AG04450 (cell line): ENCODE measurements at places on chromosomes 12 and 14.
A peak's percentile ranks its signal among the peaks of the same experiment; 100 is the strongest.

DNA sequence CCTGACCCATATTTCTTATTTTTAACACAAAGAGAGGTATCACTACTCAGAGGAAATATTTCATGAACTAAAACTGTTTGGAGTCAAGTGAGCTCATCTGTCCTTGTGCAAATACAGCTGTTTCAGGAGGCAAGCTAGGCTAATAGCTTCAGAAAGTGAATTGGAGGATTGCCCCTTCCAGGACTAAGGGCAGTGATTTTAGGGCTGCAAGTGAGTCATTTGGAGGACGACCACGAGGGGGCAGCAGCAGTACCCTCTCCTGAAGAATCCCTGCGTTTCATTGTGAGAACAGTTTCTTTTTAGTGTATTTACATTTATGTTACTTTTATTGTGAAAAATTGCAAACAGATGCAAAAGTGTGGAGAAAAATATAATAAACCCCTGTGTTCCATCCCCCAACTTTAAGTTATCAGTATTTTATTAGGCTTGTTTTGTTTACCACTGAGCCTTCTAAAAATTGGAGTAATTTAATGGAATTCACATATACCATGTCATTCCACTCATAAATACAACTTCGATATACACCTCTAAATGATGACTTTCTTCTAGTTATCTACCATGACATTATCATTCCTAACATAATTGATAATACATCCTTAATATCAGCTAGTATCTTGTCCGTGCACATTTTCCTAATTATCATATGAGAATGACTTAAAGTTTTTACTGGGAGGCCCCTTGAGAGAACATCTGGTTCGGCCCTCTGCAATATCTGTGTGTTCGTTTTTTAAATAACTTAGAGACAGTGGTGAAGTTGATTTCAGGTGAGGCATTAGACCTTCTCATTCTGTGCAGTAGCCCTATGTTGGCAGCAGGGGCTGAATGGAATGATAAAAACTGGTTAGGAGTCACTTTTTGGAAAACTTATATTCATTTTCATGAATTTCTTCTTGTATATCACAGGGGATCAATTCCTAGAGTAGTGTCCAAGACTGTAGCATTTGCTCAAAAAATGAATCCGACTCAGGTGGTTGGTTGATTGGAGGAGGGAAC, 13.7 kb downstream of the FOXJ2 start:
- DNase-seq, result peak; percentile 82

GRCh38 chr14:74018174-74018585, 908 bp downstream of the ENTPD5 start:
- no peak for DNase-seq

DNA sequence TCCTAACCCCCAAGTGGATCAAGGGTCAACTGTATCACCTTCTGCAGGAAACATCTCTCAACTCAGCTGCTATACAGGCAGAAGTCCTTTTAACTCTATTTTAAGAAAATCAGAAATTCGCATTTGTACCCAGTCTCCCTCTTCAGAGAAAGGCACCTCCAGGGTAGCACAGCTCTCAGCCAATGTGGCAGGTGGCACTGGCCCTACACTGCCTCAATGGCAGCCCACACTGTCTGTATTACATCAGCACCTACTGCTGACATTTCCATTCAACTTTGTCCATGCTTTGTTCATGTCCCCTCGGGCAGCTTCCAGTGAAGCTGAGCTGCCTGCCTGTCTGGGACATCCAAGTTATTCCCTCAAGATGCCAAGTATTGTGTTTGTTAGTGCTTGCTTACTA, 8.8 kb downstream of the SPTSSA start:
- no peak for DNase-seq

DNA sequence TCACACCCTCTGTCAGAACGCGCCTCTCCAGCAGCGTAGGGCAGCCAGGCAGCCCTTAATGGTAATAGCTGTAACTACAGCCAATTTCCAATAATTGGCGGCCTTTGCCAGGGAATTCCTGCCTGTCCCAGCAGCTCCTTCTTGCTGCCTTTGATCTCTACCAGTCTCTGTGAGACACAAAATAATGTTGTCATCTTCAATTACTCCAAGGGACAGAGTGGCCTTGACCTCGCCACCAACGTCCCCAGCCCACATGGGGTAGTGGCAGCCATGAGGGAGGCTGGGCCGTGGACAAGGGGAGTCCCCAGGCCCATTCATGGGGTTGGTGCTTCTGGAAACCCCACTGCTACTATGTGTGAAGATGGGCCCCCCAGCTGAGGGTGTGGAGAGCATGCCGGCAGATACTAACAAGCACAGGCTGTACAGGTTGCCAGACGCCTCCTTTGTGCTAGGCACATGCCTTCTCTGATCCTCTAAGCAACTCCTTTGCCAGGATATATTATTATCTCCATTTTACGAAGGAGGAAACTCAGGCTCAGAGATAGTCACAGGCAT, 17.4 kb upstream of the CLMN start:
- DNase-seq, result no peak

- DNase-seq, result no peak
Measured at GRCh38 chr14:104134061-104134965, 4.1 kb upstream of the KIF26A start.

- no peak for DNase-seq
Measured at GRCh38 chr12:15497671-15498292, 175.5 kb downstream of the PTPRO start.

DNA sequence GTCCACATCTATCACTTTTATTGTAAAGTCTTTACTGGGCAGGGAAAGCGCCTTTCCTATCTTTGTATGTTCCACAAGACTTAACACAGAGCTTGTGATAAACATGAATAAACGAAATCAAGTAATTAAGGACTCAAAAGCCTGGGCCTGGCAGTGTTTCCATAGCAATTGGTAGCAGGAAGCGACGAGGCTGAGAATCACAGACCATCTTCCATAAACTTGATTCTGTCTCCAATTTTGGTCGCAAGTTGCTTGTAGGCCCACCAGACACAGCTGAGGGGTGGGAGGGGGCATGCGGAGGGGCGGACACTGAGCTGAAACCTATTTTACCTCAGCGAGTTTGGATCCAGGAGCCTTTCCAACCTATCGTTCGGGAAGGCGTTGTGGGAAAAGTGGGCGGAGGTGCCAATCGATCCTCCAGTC, 302 bp downstream of the CCDC38 start:
- no peak for DNase-seq

- no peak for DNase-seq
Measured at GRCh38 chr14:105053996-105054395, 11.2 kb downstream of the GPR132 start.

- no peak for DNase-seq
Measured at GRCh38 chr14:104897330-104898194, 27.1 kb upstream of the PLD4 start.

GRCh38 chr12:102407776-102408486, 72.4 kb downstream of the IGF1 start:
- no peak for DNase-seq

DNA sequence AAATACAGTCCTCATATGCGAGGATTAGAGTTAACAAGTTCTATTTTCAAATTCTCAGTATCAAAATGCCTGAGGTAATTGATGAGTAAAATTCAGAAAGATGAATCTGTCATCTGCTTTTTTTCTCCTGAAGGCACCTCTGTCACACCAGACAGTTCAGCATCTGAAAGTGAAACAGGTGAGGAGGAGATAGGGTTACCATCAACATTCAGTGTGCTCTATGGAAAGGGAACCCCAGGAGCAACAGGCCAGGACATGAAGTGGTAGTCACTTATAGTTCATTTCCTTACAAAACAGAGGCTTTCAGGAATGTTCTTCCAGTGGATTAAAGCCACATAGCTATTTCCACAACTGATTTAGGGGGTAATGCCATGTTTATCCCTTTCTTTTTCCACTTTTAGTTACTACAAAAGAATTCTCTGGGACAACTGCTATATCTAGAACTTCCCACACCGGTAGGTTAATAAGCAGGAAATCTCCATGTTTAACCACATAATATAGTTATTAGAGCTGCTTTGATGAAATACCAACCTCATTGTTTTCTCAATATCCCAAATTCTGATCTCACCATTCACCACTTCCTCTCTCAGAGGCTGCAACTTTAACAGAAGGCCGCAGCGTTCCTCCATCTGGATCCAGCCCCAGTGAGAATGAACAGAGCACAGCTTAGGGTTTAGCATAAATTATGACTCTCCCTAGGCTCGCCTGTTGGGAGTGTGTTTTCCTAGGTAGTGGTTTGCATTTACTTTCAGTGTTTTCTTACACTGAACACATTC, 177.0 kb upstream of the CNTN1 start:
- no peak for DNase-seq

GRCh38 chr12:132151766-132152410, 7.6 kb downstream of the NOC4L start:
- DNase-seq, result no peak

- no peak for DNase-seq
Measured at GRCh38 chr14:59371771-59372170, 93.4 kb downstream of the GPR135 start.

DNA sequence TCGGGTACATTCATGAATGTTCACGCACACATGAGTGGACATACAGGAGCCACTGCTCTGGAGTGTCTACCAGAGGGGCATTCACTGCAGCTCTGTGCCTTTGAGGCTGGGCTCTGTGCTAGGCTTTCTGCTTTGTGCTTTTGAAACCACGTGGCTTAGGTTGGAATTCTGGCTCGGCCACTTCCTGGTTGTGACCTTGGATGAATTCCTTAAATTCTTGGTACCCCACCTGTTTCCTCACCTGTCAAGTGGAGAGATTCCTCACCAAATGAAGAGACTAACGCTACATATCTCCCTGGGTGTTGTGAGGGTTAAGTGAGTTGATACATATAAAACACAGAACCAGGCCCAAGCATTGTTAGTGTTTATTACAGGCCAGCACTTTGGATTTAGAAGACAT, 842.8 kb downstream of the VRK1 start:
- no peak for DNase-seq

- no peak for DNase-seq
Measured at GRCh38 chr12:1913377-1914113, 4.9 kb downstream of the CACNA2D4 start.

DNA sequence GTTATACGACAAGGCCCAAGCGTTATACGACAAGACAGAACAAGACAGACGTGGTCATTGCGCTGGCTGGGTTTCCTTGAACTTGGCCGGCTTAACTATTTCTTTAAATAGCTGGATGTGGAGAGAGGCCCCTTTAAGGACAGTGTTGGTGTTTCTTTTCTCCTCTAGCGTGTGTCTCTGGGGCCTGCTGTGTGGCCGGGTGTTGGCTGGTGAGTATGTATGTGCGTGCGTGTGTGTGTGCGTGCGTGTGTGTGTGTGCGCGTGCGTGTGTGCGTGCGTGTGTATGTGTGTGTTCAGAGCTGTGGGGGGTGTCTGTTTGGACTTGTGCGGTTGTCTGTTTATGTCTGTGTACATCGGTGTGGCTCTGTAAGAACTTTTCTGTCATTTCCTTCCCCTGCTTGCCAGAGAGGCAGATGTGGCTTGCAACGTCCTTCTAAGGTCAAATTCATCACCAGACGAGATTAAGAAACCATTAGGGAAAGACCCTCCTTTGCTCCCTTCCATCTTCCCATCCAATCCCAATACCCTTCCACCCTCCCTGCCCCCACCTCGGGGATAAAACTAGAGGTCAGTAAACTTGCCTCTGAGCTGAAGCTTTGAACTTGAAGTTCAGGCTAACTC, 78.6 kb upstream of the TBX3 start:
- DNase-seq, result peak; percentile 76

GRCh38 chr14:92922883-92923743, at the start of gene CHGA:
Gene CHGA, plus strand, starts transcription at chr14:92923150. Its CDS starts 210 bp downstream, at chr14:92923360.
- no peak for DNase-seq

DNA sequence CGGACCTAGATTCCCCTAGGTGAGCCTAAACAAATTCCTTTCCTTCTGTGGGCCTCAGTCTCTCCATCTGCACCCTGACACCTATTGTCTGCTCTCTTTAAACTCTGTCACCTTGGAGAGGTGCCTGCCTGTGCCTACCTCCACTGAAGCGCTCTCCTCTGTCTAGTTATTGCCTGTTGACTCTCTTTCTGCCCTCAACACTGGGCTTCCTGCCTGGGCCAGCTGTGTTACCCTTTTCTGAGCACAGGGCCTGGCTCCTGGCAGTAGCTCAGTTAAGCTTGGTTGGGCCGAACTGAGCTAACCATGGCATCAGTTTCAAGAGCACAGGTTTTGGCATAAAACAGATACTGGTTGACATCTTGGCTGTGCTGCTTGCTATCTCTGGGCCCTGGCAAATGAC, 43.5 kb downstream of the PRMT8 start:
- no peak for DNase-seq

DNA sequence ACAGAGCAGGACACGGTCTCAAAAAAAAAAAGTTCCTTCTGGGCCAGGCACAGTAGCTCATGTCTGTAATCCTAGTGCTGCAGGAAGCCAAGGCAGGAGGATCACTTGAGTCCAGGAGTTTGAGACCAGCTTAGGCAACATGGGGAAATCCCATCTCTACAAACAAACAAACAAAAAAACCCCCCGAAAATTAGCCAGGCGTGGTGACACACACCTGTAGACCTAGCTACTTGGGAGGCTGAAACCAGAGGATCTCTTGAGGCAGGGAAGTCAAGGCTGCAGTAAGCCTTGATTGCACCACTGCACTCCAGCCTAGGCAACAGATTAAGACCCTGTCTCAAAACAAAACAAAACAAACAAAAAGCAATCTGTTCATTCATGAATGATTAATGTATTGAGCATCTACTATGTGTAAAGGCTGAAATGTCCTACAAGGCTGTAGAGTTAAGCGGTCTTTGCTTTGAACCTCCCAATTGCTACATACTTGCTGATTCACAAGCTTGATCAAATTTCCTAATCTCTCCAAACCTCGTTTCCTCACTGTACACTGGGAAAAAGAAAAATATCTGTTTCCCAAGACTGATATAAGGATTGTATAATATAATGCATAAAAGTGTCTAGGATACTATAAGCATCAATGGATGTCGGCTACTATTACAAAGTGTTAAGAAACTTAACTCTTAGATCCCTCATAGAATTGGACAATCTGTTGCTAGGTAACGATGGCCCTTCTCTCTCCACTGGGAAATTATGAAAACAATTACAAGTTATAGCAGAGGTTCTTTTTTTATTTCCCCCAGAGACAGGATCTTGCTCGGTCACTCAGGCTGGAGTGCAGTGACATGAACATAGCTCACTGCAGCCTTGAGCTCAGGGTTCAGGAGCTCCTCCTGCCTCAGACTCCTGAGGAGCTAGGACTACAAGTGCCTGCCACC, 7.9 kb upstream of the RILPL2 start:
- DNase-seq, result no peak

DNA sequence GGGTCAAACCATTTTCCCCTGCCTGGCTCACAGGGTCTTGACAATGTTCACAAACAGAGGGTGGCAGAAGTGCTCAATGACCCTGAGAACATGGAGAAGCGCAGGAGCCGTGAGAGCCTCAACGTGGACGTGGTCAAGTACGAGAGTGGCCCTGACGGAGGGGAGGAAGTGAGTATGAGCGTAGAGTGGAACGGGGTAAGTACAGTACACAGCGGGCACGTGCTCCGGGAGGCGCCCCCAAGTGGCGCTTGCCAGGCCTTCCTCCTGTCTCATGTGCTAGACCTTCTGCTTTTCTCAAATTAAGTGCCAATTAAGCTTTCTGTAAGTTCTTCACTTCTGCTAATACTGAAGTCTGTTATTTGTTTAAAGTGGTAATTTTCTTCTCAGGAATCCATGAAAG, 35.9 kb downstream of the XRCC3 start:
- DNase-seq, result no peak
